ENCODE measurements at places on chromosomes 5 and 9.

DNA sequence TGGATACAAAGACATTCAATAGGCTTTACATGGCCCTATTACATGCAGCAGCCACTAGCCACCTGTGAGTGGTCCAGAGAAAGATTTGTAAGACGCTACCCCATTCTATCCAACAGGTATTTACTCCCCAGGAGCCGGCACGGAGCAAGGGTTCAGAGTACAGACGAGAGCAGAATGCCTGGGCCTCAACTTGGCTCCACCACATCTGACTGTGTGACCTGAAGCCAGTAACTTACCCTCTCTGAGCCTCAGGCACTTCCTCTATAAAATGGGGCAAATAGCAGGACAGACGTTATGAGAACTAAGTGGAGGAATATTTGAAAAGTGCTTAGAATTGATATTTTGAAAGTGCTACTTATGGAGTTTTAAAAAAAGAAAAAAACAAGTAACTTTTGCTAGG lies 100.0 kb downstream of the TLE1 start:
- no peak for DNase-seq

- DNase-seq: no peak
Observed at GRCh38 chr9:105270711-105271110, 26.3 kb downstream of the SLC44A1 start.

GRCh38 chr9:15268782-15269181 lies 38.2 kb downstream of the TTC39B start:
- no peak for DNase-seq

GRCh38 chr5:79489773-79490172 lies 24.2 kb downstream of the HOMER1 start:
- DNase-seq: no peak

DNA sequence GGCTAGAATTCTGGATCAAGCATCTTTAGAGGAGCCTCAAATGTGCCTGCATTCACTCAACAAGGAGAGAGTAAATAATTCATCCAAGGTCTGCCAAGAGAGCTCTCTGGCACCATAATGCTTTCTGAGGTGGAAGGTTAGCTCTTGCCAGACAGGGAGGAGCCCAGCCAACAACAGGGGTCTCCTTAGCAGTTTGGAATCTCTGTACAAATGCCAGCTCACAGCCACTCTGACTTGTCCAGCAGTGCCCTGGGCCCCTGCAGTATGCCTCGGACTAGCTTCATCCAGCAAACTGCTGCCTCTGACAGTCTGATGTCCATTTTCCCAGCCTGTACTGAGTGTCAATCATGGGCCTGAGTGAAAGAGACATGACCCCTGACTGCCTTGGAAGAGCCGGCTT lies 127.2 kb upstream of the SLC44A1 start:
- DNase-seq: no peak

DNA sequence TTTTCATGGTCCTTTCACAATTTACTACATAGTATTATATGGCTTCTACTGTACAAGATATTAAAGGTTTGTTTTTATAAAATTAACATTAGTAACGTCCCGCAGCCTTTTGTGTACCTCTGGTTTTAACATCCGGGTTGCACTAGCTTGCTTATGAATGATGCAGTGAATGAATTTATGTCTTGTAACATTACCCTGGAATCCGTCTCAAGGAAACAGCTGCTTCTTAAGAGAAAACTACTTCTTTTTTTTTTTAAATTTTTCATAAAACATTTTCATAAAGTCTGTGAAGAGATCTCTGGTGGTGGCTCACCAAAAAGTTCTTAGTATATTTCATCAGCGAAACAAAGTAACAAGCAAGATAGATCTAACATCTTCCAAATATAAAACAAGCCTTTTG lies 23.6 kb downstream of the MARCHF3 start:
- no peak for DNase-seq

DNA sequence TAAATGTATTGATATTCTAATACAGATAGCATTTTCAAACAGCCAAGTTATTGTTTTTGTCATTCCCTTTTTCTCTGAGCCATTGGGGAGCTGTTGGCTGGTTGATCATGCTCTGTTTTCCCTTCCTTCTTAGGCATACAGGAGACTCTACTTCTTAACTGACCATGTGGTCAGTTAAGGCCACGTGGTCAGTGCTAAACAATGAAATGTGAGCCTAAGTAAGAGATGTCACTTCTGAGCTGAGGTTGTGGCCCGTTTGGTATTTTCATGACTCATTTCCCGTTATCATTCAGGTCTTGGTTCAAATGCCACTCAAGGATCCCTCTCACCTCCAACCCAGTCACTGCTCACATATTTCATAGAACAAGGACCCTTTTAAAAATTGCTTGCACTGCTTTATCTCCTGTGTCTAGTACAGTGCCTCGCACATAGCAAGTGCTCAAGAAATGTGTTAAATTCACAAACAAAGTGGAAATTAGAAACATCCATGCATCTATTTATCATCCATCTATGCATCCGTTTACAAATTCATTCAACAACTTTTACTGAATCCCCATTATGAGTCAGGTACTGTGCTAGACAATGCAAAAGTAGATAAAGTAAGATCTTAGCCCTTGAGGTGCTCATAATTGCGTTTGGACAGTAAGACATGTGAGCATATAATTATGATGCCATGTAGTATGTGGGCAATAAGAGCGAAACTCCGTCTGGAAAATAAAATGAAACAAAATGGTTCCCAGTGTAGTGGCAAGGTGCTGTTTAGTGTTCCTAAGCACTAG lies 50.7 kb downstream of the ARRDC3 start:
- no peak for DNase-seq

DNA sequence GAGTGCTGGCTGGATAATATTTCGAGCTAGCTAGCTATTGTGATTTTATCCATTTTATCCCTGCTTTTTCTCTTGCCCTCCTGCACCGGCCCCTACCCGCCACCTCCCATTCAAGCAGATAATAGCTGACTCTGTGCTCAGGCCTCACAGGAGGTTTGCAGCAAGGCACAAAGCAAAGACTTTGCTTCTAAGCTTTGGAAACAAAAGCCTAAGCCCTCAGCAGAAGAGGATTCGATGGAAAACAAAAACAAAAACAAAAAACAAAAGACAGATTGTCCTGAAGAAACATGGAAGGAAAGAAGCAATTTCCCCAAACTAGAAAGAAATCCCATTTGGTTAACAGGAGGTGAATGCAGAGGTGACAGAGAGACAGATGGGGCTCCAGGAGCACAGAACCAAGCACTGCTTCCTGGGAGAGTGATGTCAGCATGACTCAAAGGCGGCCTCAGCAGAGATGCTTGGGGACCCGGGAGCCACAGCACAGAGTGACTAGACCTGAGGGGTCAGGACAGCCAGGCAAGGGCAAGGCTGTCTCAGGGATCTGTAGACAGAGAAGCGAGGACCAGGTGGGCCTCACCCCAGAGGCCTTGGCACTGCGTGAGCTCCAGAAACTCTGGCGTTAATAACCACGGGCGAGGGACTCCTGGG lies 28.4 kb downstream of the MTX3 start:
- DNase-seq: no peak

DNA sequence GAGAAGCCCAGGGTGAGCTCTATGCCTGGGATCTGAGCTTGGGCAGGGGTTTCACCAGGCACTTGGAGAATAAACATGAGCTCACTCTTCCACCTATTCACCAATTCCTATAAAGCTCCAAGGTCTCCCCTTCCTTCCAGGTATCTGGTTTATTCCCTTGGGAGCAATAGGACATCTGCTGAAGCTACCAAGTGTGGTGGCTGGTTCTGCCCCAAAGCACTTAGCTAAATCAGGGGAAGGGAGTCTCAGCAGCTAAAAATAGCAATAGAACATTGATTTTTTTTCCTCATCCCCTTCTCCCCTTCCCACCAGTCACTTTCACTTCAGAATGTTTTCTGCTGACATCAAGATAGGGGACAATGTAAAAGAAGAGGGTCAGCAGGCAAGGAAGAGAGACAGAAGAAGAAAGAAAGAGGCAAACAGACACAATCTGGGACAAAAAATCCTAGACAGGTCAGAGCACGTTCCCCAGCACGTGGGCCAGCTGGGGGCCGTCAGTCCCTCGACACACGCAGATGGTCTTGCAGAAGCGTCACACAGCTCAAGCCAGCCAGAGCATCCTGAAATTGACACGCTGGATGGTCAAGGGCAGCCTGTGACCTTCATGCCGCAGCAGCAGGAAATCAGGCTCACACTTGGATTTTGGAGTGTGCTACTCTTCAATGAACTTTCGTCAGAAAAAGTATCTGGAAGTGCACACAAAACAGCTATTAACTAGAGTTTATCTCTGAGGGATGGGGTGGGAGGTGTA lies 176.0 kb downstream of the ZNF608 start:
- peak; percentile 83 for DNase-seq

DNA sequence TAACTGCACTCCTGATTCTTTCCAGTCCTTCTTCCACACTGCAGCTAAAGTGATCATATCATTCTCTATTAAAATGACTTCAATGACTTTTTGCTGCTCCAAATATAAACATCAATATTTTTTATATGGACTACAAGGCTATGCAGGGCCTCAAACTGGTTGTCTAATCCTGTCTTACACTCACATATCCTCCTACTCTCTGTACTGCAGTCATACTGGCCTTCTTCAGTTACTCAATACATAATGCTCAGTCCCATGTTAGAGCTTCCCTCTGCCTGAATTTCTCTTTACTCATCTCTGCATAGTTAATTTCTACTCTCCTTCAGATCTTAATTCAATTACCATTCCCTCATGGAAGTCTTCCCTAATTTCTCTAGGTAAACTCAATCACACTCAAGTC lies 3.4 kb downstream of the MEIKIN start:
- no peak for DNase-seq

DNA sequence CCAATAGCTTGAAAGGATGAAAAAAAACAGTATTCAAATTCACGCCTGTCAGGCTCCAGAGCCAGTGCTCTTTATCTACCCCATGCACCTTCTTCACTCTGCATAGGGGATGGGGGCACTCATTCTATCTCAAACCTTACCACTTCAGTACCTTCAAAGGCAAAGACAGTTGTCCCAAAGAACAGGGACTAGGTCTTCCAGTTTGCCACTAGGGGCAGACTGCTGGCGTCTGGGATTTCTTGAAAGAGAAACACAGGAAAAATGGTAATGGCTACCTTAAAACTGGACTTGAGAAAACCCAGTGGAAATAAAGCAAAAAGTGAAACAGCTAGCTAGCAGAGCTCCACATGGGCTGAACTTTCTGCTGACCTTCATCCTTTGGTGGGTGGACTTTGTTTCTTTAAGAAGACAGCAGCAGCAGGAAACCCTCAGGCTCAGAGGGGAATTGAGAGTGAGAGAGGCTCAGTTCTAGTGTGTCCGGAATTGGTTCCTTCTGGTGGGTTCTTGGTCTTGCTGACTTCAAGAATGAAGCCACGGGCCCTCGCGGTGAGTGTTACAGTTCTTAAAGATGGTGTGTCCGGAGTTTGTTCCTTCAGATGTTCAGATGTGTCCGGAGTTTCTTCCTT lies 41.0 kb upstream of the SLC36A1 start:
- peak; percentile 16 for DNase-seq

DNA sequence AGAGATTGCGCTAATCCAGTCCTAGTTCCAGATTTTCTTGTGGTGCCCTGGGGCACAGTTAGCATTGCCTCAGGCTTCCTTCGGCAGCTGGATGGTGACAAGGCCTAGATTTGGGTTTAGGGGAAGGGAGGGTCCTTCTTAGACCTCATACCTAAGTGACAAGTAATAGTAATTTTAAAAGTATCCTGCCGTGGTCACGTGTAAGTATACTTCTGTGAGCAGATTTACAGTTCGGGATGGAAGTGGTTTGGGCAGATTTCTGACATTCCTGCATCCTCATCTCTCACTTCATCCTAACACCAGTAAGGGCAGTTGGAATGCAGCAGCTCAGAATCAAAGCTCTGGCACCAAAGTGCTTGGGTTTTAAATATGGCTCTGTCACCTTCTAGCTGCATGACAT lies 71.6 kb downstream of the LRRC70 start:
- DNase-seq: no peak

GRCh38 chr5:82068723-82069122 lies 96.9 kb downstream of the ATG10 start:
- no peak for DNase-seq

GRCh38 chr5:80216753-80217596 lies 38.9 kb downstream of the SERINC5 start:
- no peak for DNase-seq

DNA sequence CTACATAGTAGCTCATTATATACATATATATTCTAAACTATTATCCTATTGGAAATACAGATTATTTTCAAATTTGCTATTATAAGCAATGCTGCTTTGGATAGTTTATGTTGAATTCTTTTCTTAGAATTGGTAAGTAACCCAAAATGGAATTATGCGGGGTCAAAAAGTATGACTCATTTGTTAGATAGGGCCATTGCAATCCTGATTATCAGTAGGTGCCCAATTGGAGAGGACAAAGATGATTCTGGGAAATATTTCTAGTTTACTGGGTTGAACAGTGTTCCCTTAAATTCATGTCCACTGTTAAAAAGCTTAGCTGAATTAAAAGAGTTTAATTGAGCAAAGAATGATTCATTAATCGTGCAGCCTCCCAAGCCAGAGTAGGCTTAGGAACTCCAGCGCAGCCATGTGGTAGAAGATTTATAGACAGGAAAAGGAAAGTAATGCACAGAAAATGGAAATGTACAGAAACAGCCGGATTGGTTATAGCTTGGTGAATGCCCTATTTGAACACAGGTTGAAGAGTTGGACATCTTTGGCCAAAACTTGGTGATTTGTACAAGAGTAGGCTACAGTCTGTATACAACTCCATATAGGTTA lies 81.8 kb downstream of the GDNF start:
- DNase-seq: no peak

DNA sequence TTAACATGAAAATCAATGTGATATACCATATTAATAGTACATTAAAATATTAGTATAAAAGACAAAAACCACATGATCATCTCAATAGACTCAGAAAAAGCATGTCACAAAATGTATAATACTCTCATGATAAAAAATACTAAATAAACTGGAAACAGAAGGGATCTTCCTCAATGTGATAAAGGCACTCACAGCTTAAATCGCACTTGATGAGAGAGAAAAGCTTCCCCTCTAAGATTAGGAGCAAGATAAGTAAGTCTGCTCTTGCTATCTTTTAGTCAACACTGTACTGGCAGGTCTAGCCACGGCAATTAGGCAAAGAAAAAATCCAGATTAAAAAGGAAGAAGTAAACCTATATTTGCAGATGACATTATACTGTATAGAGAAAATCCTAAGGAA lies 21.8 kb upstream of the MSH3 start:
- DNase-seq: no peak
